ENCODE measurements at places on chromosomes 2 and 18.

DNA sequence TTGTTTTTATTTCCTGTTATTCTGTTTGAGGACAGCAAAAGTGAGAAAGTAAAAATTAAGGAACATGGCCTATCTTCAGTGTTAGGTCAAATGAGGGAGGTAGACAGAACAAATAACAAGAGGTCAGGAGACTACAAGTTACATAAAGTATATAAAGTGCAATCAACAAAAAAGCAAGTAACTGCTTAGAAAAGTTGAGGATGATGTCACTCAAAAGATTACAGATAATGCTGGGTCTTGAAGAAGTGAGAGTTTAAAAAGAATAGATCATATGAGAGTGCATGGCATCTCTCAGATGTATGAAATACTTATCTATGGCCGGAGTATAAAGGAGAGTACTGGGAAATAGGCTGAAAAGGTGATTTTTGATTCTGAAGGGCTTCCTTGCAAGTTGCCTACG, 79.9 kb downstream of the LNPK start:
- H3K4me1 ChIP-seq, result no peaks in the 10 kb centered on the region
- H3K4me3 ChIP-seq, result no peak overlapping the region
- DNase-seq, result no peak
- H3K27ac ChIP-seq, result no peak overlapping the region
- H3K36me3 ChIP-seq, result peaks cover 15% of the 10 kb centered on the region

DNA sequence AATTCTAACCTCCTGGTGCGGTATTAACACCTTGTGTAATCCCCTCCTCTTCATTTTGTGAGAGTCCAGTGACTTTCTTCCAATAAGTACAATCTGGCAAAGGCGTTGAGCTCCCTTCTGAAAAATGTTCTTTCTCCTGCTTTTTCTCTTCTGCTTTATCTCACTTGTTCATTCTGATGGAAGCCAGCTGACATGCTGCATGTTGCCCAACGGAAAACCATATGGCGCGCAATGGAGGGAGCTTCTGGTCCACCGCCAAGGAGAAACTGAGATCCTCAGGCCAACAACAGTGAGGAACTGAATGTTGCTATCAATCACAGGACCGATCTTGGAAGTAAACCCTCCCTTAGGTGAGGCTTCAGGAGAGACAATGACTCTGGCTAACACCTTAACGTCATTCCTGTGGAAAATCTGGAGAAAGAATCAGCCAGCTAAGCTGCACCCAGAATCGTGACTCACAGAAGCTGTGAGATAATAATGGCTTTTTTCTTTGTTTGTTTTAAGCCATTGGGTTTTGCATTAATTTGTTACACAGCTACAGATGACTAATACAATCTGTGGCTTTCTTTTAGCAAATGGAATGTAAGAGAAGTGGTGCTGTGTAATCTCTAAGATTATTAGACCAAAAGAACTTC, 1323.9 kb upstream of the DDX18 start:
- no peak overlapping the region for H3K4me3 ChIP-seq
- DNase-seq, result no peak
- no peak overlapping the region for H3K27ac ChIP-seq
- H3K4me1 ChIP-seq, result no peaks in the 10 kb centered on the region
- no peaks in the 10 kb centered on the region for H3K27me3 ChIP-seq
- no peaks in the 10 kb centered on the region for H3K36me3 ChIP-seq

- H3K4me3 ChIP-seq, result no peak overlapping the region
- H3K36me3 ChIP-seq, result no peaks in the 10 kb centered on the region
- no peak for DNase-seq
- H3K4me1 ChIP-seq, result no peaks in the 10 kb centered on the region
Observed at GRCh38 chr2:223587301-223587700, 14.9 kb downstream of the SCG2 start.

GRCh38 chr2:103616891-103617290, 855.1 kb downstream of the TMEM182 start:
- no peaks in the 10 kb centered on the region for H3K36me3 ChIP-seq
- no peaks in the 10 kb centered on the region for H3K27me3 ChIP-seq
- no peak overlapping the region for H3K4me3 ChIP-seq
- no peak for DNase-seq
- H3K27ac ChIP-seq, result no peak overlapping the region

GRCh38 chr2:222756951-222757650, 85.6 kb downstream of the MOGAT1 start:
- no peak overlapping the region for H3K27ac ChIP-seq
- peaks cover 11% of the 10 kb centered on the region for H3K4me1 ChIP-seq
- no peaks in the 10 kb centered on the region for H3K27me3 ChIP-seq
- H3K36me3 ChIP-seq, result no peaks in the 10 kb centered on the region

DNA sequence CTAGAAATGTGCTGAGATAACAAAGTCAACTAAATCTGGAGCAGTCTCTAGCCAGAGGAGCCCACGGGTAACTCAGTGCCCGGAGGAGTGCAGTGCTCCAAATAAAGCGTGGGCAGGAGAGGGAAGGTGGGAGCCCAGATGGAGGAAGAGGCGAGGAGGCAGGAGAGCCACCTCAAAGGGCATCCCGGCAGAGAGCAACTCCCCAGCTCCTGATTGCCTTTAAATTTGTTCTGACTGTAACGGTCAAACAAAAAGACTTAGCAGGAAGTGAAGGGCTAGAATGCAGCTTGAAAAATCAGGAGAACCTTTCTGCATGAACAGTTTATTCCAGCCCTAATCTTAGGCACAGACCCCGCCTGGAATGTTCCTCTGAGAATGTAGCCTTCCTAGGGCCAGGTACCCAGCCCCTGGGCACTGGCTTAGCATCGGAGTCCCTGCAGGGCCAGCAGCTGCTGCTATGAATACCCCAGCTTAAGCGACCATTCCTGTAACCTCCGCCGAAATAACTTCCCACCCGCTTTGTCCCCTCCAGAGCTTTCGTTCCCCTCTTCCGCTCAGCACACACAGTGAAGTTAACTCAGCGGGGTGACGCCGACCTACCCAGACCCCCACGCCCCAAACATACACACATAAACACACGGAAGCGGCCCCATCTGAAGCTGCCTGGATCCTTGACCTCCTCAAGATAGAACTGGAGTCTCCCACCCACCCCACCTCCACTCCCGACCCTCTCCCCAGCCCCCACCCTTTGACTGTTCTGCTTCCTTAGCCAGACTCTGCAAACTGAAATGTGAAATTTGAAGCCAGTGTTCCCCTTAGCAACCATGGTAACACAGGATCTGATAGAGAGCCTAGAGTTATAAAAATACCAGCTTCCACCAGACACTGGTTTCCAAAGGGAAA, 123.2 kb downstream of the SMAD7 start:
- H3K4me3 ChIP-seq, result no peak overlapping the region
- H3K4me1 ChIP-seq, result peaks cover 37% of the 10 kb centered on the region
- H3K27ac ChIP-seq, result no peak overlapping the region

DNA sequence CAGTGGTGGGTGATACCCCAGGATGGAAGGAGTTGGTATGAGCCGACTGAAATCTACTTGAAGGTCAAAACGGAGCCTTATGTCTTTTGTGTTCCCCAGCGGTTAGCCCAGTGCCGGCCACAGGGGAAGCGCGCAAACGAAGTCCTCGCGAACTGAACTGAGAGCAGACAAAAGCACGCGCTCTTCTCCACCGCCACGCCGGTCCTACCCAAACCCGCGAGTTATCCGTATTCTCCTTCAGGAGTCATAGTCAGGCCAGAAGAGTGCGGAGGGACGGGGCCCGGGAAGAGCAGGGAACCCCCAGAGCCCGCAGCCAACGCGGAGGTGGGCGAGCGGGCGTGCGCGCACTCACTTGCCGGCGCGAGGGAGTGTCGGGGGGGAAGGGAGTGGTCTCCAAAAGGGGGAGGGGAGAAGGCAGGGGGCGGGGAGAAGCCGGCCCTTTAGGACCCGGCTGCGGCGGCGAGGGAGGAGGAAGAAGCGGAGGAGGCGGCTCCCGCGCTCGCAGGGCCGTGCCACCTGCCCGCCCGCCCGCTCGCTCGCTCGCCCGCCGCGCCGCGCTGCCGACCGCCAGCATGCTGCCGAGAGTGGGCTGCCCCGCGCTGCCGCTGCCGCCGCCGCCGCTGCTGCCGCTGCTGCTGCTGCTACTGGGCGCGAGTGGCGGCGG, at the start of gene IGFBP2:
Gene IGFBP2, plus strand, starts transcription at position 469 of the 664 bp plus-strand sequence. Its CDS starts 104 bp downstream, at position 573.
- H3K4me1 ChIP-seq, result peaks cover 26% of the 10 kb centered on the region
- H3K27ac ChIP-seq, result peak within 1 kb of the TSS; percentile 54
- peaks cover 62% of the 10 kb centered on the region for H3K27me3 ChIP-seq
- DNase-seq, result peak; percentile 52
- H3K36me3 ChIP-seq, result no peaks in the 10 kb centered on the region
- H3K4me3 ChIP-seq, result peak within 1 kb of the TSS; percentile 81

GRCh38 chr2:19312949-19313348, 45.5 kb downstream of the OSR1 start:
- no peak for DNase-seq
- H3K27ac ChIP-seq, result no peak overlapping the region
- no peak overlapping the region for H3K4me3 ChIP-seq
- H3K4me1 ChIP-seq, result no peaks in the 10 kb centered on the region
- no peaks in the 10 kb centered on the region for H3K36me3 ChIP-seq
- no peaks in the 10 kb centered on the region for H3K27me3 ChIP-seq

GRCh38 chr2:238169708-238170251, 11.0 kb downstream of the ERFE start:
- peaks cover 8% of the 10 kb centered on the region for H3K27me3 ChIP-seq
- peak overlapping the region; percentile 41 for H3K27ac ChIP-seq
- H3K4me1 ChIP-seq, result peaks cover 5% of the 10 kb centered on the region
- DNase-seq, result no peak

GRCh38 chr18:59957957-59958356, 58.2 kb downstream of the PMAIP1 start:
- peaks cover 3% of the 10 kb centered on the region for H3K27me3 ChIP-seq
- peaks cover 49% of the 10 kb centered on the region for H3K4me1 ChIP-seq
- no peaks in the 10 kb centered on the region for H3K36me3 ChIP-seq
- no peak overlapping the region for H3K27ac ChIP-seq
- H3K4me3 ChIP-seq, result no peak overlapping the region
- peak; percentile 18 for DNase-seq

DNA sequence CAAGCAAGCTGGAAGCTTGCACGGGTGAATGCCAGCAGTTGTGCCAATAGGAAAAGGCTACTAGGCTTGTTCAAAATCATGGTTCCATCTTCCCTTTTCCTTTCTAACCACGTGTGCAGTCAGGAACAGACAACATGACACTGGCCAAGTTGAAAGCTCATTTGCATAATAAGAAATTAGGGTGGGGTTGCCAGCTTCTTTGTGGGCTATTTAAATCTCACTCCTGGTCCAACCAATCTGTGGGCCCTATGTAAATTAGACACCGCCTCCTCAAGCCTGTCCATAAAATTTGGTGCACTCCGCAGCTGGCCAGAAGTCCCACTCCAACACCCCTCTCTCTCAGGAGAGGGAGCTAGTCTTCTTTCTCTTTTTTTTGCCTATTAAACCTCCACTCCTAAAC, 1948.4 kb upstream of the PIK3C3 start:
- H3K4me3 ChIP-seq, result no peak overlapping the region
- no peaks in the 10 kb centered on the region for H3K36me3 ChIP-seq
- H3K27me3 ChIP-seq, result no peaks in the 10 kb centered on the region
- no peak overlapping the region for H3K27ac ChIP-seq
- DNase-seq, result no peak
- H3K4me1 ChIP-seq, result no peaks in the 10 kb centered on the region

GRCh38 chr2:170851635-170852034, 34.9 kb downstream of the GAD1 start:
- H3K27ac ChIP-seq, result no peak overlapping the region
- DNase-seq, result no peak
- no peak overlapping the region for H3K4me3 ChIP-seq
- no peaks in the 10 kb centered on the region for H3K36me3 ChIP-seq

GRCh38 chr2:15315411-15315810, 245.7 kb downstream of the NBAS start:
- no peak overlapping the region for H3K4me3 ChIP-seq
- H3K27me3 ChIP-seq, result no peaks in the 10 kb centered on the region
- DNase-seq, result no peak
- peaks cover 72% of the 10 kb centered on the region for H3K36me3 ChIP-seq

DNA sequence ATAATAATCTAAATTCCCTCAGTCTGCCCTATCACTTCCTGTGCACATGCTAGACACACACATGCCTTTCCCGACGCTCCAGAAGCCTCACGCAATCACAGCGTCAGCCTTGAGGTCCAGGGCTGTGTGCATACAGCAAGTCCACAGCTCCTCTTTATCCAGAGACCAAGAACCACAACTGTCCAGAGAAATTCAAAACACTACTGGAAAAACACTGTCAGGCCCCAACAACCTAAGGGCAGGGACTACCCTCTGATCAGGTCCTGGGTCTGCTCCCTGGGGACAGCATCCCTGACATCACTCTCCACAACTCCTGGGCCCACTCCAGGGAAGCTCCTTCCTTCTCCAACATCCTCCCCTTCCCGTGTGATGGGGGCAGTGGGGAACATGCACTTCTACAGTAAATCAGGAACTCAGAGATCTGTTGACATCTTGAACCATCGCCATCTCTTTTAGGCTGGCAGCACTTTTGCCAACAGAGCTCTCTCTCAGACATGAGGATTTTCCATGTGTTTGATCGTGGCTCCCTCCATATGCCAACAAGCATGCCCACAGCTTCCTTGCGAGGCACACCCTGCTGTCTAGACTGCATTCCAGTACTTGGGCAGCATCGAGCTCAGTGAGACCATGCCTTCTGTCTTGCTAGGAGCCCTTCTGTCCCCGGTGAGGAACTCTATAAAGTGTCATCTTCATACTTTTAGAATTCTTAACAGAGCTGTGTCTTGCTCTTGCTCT, 15.4 kb downstream of the TEX51 start:
- no peaks in the 10 kb centered on the region for H3K36me3 ChIP-seq
- no peak overlapping the region for H3K4me3 ChIP-seq
- DNase-seq, result no peak
- peaks cover 9% of the 10 kb centered on the region for H3K4me1 ChIP-seq

GRCh38 chr2:108805782-108806181, 19.2 kb downstream of the CCDC138 start:
- no peak overlapping the region for H3K4me3 ChIP-seq
- peaks cover 56% of the 10 kb centered on the region for H3K36me3 ChIP-seq
- no peak overlapping the region for H3K27ac ChIP-seq
- H3K27me3 ChIP-seq, result no peaks in the 10 kb centered on the region
- H3K4me1 ChIP-seq, result no peaks in the 10 kb centered on the region

DNA sequence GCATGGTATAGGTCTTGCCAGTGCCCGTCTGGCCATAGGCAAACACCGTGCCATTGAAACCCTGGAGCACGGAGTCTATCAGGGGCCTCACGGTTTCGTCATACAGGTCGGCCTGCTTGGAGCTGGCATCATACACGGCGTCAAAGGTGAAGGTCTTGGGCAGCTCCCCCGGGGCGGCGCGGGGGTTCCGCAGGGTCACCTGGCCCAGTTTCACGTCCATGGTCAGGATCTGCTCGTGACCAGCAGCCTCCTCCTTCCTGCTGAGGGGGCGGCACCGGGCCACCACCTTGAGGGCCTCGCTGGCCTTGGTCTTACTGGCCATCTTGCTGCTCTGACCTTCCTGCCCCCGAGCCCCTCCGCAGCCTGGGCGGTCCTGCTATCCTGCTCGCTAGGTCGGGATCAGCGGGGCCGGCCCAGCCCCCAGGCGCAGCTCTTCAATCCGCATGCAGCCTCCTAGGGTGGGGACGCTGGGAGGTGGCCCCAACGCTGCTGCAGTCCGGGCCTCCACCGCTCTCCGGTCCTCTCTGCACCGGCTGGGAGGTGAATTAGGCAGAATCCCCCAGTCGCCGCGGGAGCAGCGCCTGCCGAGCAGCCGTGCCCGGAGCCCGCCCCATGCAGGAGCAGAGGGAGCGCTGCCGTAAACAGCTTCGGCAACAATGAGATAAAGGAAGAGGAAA, 563 bp downstream of the KIF3C start:
- peaks cover 5% of the 10 kb centered on the region for H3K4me1 ChIP-seq
- no peaks in the 10 kb centered on the region for H3K36me3 ChIP-seq
- DNase-seq, result peak; percentile 27
- H3K27ac ChIP-seq, result peak overlapping the region; percentile 11

- H3K36me3 ChIP-seq, result no peaks in the 10 kb centered on the region
- no peak overlapping the region for H3K4me3 ChIP-seq
- no peaks in the 10 kb centered on the region for H3K27me3 ChIP-seq
Observed at GRCh38 chr2:234840336-234840735, 111.5 kb upstream of the SH3BP4 start.

Measured in activated naive CD8-positive, alpha-beta T cell treated with anti-CD3 and anti-CD28 coated beads, Interleukin-2, amount 50 U/mL, for 24 hours (primary cell).